ENCODE measurements at places on chromosomes 11 and 22.

- DNase-seq: no peak
Measured at GRCh38 chr11:61690706-61691379, 10.7 kb downstream of the DAGLA start.

GRCh38 chr11:80822308-80822707 is 1381.5 kb upstream of the TENM4 start:
- DNase-seq: no peak

DNA sequence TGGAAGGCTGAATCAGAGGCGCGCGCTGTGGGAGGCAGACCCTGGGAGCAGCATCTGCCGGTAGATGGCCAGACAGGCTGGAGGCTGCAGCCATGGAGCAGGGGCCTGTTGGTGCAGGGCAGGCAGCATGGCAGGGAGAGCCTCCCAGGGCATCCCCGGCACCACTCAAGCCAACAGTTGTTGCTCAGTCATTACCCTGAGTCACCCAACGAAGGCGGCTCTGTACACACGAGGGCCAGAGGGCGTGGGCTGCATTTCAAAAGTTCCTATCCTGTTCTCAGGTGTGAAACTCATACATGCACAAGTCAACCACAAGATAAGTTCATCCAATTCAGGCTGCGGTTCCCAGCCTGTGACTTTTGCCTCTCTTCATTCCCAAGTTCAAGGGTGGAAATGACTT is 2.6 kb downstream of the ANO1 start:
- DNase-seq: no peak

DNA sequence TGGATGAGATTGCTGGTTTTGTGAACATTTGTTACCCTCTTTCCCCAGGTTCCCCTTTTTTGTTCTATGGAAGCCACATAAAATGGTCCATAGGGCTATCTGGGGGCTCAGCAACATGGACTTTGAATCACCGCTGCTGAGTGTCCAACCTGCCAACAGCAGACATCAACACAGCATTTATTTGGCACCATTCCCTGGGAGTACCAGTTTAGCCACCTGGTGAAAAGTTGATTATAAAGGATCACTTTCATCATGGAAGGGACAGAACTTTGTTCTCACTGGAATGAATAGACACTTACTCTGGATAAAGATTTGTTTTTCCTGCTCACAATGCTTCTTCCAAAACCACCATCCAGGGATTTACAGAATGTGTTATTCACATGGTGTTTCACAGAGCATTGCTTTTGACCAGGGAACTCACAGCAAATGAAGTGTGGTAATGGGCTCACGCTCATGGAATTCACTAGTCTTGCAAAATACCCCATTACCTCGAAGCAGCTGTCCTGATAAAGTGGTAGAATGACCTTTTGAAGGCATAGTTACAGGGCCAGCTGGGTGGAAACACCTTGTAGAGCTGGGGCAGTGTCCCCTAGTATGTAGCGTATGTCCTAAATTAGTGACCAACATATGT is 43.9 kb downstream of the ADM start:
- no peak for DNase-seq

DNA sequence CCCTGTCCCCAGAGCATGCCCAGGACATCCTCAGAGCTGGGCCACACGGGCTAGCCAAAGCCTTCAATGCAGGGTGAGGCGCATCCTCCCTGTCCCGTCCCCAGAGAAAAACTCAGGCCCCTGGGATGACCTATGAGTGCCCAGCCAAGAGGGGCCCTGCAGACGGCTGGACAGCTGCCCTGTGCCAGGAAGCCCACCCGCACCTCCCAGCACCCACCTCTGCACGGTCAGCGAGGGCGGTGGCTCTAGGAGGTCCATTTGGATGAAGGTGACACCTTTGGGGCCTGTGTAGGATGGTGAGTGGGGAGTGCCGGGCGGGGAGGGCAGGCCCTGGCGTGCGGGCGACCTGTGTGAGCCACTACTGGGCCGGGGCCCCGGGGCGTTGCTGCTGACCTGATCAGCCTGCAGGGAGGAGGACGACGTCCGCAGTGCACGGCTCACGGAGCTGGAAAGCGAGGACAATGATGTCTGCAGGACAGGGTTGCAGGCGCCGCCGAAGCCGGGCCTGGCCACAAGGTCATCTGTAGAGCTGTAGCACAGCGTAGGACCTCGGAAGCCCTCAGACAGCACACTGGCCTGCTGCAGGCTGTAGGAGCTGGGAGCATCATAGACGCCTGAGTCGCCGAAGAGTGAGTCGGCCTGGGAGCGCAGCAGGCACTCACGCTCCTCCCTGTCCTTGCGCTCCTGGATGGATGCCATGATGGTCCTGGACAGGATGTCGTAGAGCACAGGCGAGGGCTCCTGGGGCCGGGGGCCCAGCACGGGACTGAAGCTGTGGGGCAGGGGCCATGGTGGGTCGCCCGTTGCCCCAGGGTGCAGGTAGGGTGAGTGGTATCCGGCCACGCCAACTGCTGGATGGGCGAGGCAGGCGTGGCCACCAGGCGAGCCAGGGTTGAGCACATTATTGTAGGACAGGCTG is 180.5 kb downstream of the IGLL1 start:
- DNase-seq: no peak

GRCh38 chr22:38042488-38042790 is 14.8 kb upstream of the PICK1 start:
- no peak for DNase-seq

GRCh38 chr22:24282401-24282800 is 11.8 kb downstream of the SPECC1L start:
- DNase-seq: no peak

- no peak for DNase-seq
Measured at GRCh38 chr11:7692426-7692825, 13.9 kb downstream of the OVCH2 start.

- DNase-seq: no peak
Measured at GRCh38 chr11:66346476-66347424, 679 bp downstream of the B4GAT1 start.

GRCh38 chr11:68583041-68583446 is 101.3 kb upstream of the GAL start:
- DNase-seq: no peak

DNA sequence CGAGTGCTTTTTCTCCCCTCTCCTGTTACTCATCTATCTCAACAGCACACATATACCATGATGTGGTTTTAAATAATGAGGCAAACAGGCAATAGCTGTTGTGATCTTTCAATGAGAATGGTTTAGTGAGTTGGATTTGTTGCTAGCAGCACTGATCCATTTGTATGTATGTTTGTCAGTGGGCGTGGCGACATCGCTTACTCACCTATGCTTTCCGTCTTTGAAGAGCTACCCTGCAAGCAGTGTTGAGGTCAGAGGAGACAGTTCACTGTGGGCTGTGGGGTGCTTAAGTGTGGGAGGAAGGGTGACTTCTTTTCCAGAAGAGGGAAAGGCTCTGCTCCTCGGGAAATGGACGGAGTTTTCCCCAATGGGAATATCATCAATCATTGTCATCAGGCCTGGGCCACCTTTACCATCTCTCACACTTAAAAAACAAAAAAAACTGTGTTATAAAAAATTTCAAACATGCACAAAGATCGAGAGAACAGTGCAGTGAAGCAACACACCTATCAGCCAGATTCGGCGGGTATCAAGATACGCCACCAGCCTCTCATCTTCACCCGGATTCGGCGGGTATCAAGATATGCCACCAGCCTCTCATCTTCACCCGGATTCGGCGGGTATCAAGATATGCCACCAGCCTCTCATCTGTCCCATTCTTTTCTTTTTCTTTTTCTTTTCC is 83.8 kb downstream of the TBC1D22A start:
- DNase-seq: no peak

DNA sequence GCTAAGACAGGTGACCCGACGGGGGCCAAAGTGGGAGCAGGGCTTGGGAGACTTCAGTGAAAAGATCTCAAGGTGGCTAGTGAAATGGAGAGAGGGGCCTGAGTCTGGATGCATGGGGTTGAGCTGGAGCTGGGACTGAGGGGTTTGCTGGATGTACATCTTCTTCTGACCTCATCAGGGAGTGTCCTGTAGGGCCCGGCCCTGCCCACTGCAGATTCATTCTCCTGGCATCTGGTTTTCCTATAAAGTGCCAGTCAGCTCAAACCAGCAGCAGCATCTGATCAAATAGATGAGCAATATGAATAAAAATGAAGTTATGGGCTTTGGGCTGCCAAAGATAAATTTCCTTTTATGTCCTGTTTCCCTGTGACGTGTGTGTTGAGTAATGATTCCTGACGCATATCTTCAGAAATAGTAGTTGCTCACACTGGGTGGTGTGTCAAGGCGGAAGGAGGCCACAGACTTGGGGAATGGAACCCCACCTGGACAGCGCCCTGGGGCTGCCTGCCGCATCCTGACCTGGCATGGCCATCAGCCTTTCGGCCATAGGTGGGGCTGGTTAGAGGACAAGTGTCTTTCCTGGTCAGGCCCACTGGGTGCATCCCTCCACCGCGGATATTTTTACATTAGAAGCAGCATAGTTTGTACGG is 135.4 kb downstream of the OSBP2 start:
- no peak for DNase-seq

- no peak for DNase-seq
Measured at GRCh38 chr11:128238521-128239265, 348.7 kb downstream of the ETS1 start.

- no peak for DNase-seq
Measured at GRCh38 chr11:118939953-118940598, 14.3 kb upstream of the BCL9L start.

GRCh38 chr11:29231991-29232390 is 784.8 kb downstream of the KCNA4 start:
- DNase-seq: no peak

- no peak for DNase-seq
Measured at GRCh38 chr11:13463779-13464290, 813 bp upstream of the BTBD10 start.

DNA sequence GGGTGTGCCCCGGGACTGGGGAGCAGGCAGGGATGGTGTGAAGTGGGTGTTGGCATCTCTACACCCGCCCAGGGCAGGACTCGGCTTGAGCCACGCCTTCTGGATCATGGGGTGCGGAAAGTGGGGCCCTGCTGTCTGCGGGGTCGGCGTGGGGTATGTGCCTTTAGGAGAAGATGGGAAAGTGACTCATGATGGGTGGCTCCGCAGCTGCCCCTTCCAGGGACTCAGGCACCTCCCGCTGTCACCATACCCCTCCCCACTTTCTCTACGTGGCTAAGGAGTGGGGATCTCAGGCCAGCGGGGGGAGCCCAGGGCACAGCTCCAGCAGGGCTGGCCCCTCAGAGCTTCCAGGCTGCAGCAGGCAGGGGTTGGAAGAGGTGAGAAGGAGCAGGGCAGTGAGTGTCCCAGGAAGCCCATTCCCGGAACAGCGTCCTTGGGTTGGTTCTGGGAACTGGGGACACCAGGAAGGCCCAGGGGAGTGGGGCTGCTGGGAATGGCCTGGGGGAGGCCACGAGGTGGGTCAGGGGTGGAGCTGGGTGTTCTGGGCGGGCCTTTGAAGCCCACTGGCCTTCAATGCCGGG is 102.9 kb upstream of the FGF3 start:
- DNase-seq: no peak

GRCh38 chr11:82731691-82732277 is 1.9 kb downstream of the FAM181B start:
- no peak for DNase-seq

- DNase-seq: no peak
Measured at GRCh38 chr11:112320668-112321067, 60.0 kb upstream of the PLET1 start.

GRCh38 chr11:114211444-114212121 is 84.6 kb upstream of the NNMT start:
- DNase-seq: no peak

DNA sequence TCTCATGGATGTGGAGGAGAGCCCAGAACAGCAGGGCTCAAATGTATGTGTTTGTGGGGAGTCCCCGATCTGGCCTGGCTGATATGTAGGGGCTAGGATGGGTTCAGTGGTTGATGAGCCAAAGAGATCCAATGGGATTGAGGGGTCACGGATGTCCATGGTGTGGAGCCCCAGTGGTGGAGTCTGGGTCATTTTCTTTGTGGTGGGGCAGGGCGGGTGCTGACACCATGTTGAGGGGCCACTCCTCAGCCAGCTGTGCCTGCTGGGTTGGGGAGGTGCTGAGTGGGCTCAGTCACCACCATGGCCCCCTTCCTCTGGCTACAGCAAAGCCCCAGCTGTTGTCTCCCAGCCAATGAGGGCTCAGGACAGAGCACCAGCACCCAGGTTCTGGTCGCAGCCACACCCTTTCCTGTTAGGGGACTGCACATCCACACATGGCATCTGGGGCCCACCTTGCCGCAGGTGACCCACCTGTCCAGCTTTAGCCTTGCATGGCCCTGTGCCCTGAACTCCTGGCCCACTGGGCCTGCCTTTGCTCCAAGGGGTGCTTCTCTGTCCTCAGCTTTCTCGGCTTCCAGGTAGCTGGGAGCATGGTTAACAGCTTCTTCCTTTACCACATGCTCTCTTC is 3.2 kb upstream of the GNAZ start:
- DNase-seq: no peak

DNA sequence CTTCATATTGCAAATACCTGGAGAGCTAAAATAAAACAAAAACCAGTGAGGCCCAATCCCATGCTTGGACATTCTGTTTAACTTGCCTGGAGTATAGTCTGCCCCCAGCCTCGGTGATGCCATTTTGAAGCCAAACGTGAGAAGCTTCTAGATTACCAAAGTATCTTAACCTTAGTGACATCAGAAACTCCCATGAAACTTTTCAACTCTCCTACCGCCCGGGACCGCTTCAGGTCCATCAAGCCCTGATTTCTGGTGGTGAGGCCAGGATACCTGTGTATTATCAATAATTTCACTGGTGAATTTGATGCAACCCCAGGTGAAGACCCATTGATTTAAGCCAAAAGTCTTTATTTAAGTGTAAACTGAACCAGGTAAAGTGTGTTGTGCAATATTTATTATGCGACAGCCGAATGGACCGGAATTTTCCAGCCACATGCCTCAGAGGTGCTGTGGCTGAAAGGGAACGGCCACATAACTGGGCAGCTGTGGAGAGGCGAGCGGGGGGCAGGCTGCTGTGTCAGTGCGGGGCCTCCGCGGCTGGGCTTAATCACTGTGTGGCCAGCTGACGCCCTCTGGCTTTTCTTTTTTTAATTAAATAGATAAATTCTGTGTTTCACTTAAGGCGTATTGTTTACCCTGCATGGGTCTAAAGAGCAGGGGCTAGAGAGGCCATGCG is 385.5 kb upstream of the B3GAT1 start:
- DNase-seq: no peak

- no peak for DNase-seq
Measured at GRCh38 chr11:74154620-74155281, 16.1 kb downstream of the C2CD3 start.

- no peak for DNase-seq
Measured at GRCh38 chr22:46069521-46070214, 80.7 kb upstream of the PPARA start.

GRCh38 chr11:21631991-21632390 is 560.9 kb upstream of the ANO5 start:
- DNase-seq: no peak

DNA sequence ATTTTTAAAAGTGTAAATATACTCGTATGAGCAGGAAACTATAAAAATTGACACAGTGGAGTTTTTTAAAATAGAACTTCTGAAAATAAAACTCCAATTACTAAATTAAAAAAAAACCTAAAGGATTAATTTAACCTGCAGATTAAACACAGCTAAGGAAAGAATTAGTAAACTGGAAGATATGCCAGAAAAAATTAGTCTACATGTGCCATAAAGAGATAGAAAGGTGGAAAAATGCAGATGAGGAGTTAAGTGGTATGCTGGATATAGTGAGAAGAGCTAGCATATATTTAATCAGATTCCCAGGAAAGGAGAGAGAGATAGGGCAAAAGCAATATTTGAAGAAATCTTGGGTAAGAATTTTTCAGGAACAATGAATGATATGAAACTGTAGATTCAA is 315.8 kb upstream of the CADM1 start:
- DNase-seq: no peak

- DNase-seq: no peak
Measured at GRCh38 chr11:18264677-18265555, 1.1 kb upstream of the SAA1 start.

GRCh38 chr11:72766152-72766902 is 14.1 kb upstream of the ARAP1 start:
- DNase-seq: no peak
